ENCODE measurements at places on chromosomes 13 and 19.

DNA sequence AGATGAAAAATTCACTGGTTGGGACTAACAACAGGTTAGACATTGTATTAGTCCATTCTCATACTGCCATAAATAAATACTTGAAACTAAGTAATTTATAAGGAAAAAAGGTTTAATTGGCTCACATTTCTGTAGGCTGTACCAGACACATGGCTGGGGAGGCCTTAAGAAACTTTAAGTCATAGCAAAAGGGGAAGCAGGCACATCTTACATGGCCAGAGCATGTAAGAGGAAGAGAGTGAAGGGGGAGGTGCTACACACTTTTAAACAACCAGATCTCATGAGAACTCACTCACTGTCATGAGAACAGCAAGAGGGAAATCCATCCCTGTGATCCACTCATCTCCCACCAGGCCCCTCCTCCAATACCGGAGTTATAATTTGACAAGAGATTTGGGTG, 125.9 kb downstream of the SUCLA2 start:
- DNase-seq, result no peak

GRCh38 chr13:44739120-44739519, 163.0 kb upstream of the TSC22D1 start:
- DNase-seq, result no peak

DNA sequence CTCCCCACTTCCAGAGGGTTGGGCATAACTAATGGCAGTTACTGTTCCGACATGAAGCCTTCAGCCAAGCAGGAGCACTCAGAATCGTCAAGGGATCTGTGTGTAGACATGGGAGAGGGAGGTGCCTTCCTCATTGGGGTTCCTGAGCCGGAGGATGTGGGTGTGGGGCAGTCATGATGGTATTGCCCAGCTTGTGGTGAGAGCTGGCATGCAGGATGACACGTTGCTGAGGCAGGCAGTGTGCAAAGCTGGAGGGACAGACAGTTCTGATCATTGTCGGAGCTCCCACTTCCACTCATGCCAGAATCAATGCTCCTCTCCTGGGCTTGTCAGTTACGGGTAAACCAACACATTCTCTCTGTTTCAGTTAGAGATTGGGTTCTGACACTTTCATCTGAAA, 83.9 kb upstream of the TSC22D1 start:
- DNase-seq, result no peak

DNA sequence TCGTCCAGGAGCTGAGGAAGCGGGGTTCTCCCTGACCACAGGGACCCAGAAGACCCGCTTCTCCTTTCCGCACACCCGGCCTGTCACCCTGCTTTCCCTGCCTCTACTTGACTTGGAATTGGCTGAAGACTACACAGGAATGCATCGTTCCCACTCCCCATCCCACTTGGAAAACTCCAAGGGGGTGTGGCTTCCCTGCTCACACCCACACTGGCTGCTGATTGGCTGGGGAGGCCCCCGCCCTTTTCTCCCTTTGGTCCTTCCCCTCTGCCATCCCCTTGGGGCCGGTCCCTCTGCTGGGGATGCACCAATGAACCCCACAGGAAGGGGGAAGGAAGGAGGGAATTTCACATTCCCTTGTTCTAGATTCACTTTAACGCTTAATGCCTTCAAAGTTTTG, 18.9 kb downstream of the VASP start:
- DNase-seq, result no peak

- no peak for DNase-seq
These were observed 25.0 kb upstream of the FXYD3 start for GRCh38 chr19:35090506-35091214.

GRCh38 chr19:34241513-34242337, 12.6 kb upstream of the GARRE1 start:
- no peak for DNase-seq

DNA sequence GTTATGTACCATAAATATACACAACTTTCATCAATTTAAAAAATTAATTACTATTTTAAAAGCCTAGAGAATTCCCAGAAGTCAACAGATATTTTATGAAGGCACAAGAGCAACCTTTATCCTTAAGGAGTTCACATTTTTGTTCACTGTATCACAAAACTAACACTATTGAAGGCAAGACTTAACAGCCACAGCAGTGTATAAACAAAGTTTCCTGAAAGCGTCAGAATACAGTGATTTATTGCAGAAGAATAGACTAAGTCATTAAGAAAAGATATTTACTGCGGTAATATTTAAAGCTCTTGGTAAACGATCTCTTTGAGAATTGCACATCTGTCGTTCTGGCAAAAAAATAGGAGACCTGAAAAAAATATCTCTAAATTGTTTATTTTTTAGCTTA, 419.3 kb upstream of the NBEA start:
- DNase-seq, result no peak

- DNase-seq, result no peak
These were observed 273.1 kb upstream of the SLITRK5 start for GRCh38 chr13:87398047-87398446.

GRCh38 chr13:113477724-113478123, 12.8 kb downstream of the DCUN1D2 start:
- no peak for DNase-seq

DNA sequence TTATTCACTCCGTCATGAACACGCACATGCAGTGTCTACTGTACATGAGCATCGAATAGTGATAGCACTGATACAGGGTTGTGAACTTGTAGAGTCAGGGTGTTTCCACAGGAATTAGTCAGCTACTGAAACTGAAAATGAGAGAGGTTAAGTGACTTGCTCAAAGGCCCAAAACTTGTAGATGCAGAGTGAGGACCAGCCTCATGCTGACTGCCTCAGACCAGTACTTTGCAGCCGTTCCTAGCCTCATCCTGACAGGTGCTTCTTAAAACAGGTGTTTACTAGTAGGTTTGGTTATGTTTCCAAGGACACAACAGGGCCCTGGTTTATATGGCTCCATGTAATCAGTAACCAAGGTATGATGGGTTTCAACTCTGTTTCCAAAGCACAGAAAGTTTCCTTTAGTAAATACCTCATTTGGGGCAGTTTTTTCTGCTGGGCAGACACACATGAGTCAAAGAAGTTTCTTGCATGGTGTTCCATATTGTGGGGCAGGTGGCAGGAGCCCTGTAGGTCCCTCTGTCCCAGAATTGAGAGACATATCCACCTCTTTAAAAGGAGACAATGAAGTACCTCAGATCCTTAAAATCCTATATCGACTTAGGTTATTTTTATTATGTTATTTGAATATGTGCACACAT, 16.0 kb downstream of the FGF9 start:
- DNase-seq, result no peak

- DNase-seq, result no peak
These were observed 198.3 kb downstream of the NBEA start for GRCh38 chr13:35140321-35140720.

DNA sequence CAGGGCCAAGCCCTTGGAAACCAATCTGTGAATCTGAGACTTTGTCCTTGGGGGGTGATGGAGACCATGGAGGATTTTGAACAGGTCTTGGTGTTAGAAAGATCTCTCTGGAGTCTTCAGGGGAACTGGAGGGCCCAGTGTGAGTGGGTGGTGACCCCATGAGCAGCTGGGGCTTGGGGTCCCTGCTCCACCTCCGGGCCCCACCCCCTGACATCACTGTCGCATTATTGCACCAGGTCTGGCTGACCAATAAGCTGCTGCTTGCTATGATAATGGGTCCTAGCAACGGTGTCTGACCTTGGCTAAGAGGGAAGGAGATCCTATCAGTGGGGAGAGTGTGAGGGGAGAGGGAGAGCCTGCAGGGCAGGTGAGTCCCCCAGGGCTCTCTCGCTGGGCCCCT, at the start of gene IRGC:
IRGC (plus strand) TSS at position 301 of the 400 bp plus-strand sequence. CDS start 2,483 bp downstream, outside the sequence.
- no peak for DNase-seq

DNA sequence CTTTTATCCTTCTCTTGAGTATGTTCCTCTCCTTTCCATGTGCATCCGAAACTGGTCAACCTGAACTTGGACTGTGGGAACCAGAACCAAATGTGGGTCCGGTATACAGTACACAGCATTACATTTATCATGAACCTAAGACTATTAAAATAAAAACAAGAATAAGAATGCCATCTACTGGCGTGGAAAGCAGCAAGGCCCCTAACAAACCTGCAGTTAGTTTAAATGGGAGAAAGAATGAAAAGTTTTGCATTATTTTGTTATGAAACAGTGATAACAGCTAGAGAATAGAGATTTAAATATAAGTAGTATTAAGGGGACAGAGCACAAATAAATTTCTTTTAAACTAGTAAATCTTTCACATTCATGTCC, 159.5 kb downstream of the RBM26 start:
- no peak for DNase-seq

DNA sequence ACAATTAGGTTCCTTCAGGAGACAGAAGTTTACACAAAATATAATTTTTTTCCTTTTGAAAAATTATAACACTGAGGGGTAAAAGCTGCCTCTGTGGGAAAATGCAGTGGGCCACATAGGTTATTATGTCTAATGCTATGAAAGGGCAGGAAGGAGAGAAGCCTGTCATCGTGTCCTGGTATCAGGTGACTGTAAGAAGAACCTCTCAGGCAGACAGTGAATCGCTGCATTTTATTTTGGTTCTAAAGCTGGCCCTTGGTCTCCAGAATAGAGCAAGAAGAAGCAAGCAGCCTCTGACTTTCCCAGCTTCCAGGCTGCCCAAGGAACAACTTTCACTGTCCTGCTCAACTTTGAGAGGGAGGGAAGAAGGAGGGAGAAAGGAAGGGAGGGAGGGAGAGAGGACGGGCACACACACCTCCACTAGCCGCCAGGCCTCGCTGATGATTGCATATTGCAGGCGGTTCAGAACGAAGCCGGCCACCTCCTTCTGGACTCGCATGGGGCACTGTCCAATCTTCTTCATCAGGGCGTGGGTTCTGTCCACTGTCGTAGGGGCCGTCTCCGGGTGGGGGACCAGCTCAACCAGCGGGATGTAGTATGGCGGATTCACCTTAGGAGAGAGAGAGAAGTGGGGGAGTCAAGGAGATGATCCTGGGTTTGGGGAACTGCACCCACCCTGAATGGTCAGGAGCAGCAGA, 93.8 kb downstream of the CRYL1 start:
- no peak for DNase-seq

DNA sequence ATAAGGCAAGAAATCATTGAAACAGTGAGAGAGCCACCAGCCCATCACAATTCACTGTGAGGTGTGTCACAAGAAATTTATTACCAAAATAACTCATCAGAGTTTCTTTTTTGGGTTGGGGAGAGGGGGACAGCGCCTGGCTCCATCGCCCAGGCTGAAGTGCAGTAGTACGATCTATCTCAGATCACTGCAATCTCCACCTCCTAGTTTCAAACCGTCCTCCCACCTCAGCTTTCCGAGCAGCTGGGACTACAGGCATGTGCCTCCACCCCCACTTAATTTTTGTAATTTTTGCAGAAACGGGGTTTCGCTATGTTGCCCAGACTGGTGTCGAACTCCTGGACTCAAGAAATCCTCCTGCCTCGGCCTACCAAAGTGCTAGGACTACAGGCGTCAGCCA, 3.6 kb downstream of the IFNL1 start:
- DNase-seq, result no peak

DNA sequence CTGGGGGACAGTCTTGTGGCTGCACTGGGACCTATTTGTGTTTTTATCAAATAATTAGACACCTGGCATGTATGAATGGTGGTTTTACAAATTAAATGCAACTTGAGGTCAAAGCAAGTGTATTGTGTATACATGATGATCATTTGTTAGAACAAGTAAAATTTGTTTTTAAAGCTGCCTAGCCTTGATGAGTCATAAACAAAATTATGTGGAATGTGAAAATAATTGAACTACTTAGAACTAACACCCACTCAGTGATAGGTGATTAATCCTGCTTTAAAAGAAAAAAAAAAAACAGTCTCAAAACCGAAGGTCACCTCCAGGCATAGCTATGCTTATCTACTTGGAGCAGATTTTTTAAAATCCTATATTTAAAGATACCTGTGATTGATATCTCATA, 770.3 kb upstream of the SLITRK5 start:
- DNase-seq, result no peak

GRCh38 chr19:52659013-52659412, 20.9 kb upstream of the ZNF83 start:
- DNase-seq, result no peak

DNA sequence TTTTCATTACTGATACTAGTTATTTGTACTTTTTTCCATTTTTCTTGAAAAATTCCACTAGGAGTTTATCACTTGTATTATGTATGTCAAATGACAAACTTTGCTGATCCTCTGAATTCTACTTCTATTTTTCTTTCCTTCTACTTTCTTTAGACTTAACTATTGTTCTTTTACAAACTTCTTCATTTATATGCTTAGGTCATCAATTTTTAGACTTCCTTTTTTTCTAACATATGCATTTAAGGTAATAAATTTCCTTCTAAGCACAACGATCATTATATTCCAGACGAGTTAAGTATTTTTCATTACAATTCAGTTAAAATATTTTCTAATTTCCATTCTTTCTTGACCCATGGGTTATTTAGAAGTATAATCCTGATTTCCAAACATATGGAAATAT, 240.8 kb downstream of the NHLRC3 start:
- no peak for DNase-seq

- DNase-seq, result no peak
These were observed 45.8 kb upstream of the GPI start for GRCh38 chr19:34319230-34319585.

DNA sequence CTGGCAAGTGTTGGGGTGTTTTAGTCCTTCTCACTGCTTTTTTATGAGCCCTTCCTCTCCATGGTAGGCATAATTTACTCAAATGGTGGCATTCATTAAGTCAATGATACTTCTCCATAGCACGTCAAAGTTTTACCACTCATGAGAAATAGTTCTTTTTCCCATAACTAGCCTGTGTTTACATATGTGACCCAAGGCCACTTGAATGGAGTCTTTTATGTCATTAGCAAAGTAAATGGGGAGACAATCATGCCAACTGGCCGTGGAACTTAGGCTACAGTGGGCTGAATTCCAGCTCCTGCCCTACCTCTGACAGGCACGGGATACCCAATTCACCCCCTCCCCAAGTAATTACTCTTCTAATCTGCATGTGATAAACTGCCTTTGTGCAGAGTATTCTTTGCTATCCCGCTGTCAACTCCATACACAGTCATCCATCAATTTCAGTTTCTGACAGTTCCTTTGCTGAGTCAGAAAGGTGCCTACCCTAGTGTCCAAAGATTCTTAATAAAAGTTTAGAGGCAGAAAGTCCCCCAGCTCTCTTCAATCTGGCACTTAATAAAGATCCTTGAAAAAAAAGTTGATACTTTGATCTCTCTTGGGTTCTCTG, 16.9 kb downstream of the PROSER1 start:
- no peak for DNase-seq

DNA sequence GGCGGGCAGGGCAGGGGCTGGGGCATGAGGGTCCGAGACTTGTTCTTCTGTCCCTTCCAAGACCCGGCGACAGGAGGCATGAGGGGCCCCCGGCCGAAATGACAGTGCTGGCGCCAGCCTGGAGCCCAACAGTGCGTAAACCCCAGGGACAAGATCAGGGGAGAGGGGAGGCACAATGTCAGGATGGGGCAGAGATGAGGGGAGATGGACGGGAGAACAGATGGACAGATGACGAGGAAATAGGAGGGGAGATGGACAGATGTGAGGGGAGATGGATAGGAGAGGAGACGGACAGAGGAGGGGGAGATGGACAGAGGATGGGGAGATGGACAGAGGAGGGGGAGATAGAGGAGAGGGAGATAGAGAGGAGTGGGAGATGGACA, 518 bp downstream of the FLT3LG start:
- DNase-seq, result no peak

Measured in SIG-M5 (cell line).